ENCODE measurements at places on chromosomes 1 and 21. TPM values are rescaled to one million over a fixed set of nuclear protein-coding genes. Genes with fewer than 3 reads are reported as not detected.

GRCh38 chr1:24503059-24503751 is 569 bp downstream of the RCAN3 start:
- peak overlapping the region; percentile 88 for H3K4me3 ChIP-seq
- no peaks in the 10 kb centered on the region for H3K36me3 ChIP-seq
- no peaks in the 10 kb centered on the region for H3K4me1 ChIP-seq
- H3K27me3 ChIP-seq = no peaks in the 10 kb centered on the region

DNA sequence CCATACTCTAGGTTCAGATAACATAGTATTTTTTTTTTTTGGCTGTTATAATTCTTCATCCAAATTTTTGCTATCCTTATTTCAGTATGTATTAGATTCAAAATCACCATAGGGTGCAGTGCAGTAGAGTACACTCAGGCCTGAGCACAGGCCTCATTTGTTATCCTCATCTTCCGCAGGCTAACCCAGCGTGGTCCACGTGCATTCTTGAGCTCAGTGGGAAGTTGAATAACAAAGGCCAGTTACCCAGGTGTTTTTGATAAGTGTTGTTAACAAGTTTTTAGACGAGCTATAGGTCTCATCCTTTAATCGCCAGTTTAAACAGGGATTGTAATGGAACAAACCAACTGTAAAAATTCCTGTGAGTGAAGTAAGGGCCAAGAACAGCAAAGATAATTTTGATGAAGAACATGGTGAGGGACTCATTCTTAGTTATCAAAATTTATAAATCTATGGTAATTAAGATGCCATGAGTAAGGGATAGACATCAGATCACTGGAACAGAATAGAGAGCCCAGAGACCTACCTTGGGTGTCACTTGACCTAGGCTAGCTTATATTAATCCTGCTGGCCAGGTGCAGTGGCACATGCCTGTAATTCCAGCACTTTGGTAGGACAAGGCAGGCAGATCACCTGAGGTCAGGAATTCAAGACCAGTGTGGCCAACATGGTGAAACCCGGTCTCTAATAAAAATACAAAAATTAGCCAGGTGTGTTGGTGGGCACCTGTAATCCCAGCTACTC is 22.0 kb downstream of the FLVCR1 start:
- no peaks in the 10 kb centered on the region for H3K4me1 ChIP-seq
- no peak for DNase-seq
- H3K27ac ChIP-seq = no peak overlapping the region
- H3K36me3 ChIP-seq = no peaks in the 10 kb centered on the region
- no peak overlapping the region for H3K4me3 ChIP-seq

DNA sequence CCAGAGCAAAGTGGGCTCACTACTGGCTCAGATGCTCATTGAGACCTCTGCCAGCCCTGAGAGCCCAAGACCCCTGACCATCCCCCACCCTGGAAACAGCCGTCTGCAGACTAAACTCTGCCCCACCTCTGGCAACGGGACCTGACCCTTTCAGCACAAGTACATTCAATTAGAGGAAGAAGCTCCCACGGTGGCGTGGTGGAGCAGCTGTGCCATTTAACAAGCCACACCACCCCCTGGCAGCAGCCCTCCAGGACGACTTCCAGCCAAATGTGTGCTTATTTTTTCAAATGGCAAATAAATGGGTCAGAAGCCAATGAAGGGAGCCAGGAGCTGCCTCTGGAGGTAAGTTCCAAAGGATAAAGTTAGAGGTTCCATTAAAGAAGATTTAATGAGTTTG is 226.7 kb downstream of the NPHP4 start:
- H3K4me3 ChIP-seq = no peak overlapping the region
- DNase-seq = no peak
- no peak overlapping the region for H3K27ac ChIP-seq
- H3K36me3 ChIP-seq = no peaks in the 10 kb centered on the region

GRCh38 chr1:229409616-229410369 is 24.1 kb downstream of the ACTA1 start:
- no peaks in the 10 kb centered on the region for H3K36me3 ChIP-seq
- H3K4me3 ChIP-seq = no peak overlapping the region
- H3K27ac ChIP-seq = no peak overlapping the region
- H3K27me3 ChIP-seq = peaks cover 10% of the 10 kb centered on the region
- DNase-seq = no peak
- peaks cover 33% of the 10 kb centered on the region for H3K4me1 ChIP-seq

DNA sequence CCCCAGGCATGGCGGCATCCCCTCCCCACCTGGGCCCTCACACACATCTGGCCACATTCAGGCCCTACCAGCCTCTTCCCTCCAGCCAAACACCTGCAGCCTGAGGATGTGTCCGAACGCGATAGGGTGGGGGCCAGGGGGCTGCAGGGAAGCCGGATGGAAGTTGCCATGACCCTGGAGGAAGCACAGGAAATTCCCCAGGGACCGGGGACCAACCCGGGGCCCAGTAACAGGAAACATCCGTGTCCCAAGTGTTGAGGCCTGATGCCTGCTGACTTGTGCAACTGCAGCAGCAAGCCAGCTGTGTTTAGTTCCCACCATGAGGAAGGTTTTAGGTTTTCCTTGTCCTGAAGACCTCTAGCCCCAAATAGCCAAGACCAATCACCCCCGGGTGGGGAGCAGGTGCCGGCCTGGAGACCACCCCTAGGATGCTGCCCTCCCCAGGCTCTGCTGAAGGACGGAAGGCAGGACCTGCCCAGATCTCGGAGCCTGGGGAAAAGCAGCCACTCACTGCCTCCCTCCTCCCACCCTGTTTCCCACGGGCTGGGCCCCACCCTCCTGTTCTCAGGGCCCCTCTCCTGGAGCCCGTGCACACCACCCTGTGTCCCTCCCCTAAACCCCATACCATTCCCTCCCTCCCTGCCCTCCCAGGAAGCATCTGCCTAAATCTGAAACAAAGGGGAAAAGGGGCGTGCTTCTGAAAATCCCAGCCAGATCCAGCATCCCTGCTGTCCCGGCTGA is 29.8 kb downstream of the MEGF6 start:
- DNase-seq = no peak
- no peaks in the 10 kb centered on the region for H3K36me3 ChIP-seq
- no peaks in the 10 kb centered on the region for H3K4me1 ChIP-seq
- no peak overlapping the region for H3K27ac ChIP-seq

- no peak for DNase-seq
- H3K4me3 ChIP-seq = no peak overlapping the region
- H3K27ac ChIP-seq = no peak overlapping the region
- no peaks in the 10 kb centered on the region for H3K27me3 ChIP-seq
- H3K4me1 ChIP-seq = no peaks in the 10 kb centered on the region
These were observed 301.1 kb upstream of the NRIP1 start for GRCh38 chr21:15365751-15366392.

GRCh38 chr1:178727014-178727895 is 2.2 kb downstream of the RALGPS2 start:
- no peaks in the 10 kb centered on the region for H3K27me3 ChIP-seq
- peak; percentile 37 for DNase-seq
- peak overlapping the region; percentile 99 for H3K4me3 ChIP-seq
- no peaks in the 10 kb centered on the region for H3K36me3 ChIP-seq

- no peak overlapping the region for H3K4me3 ChIP-seq
- DNase-seq = no peak
- H3K36me3 ChIP-seq = no peaks in the 10 kb centered on the region
- H3K27ac ChIP-seq = no peak overlapping the region
- H3K4me1 ChIP-seq = no peaks in the 10 kb centered on the region
These were observed 628.3 kb downstream of the MATN1 start for GRCh38 chr1:30095051-30095450.

- no peak for DNase-seq
- no peaks in the 10 kb centered on the region for H3K4me1 ChIP-seq
- H3K27me3 ChIP-seq = no peaks in the 10 kb centered on the region
- H3K36me3 ChIP-seq = peaks cover 4% of the 10 kb centered on the region
- H3K4me3 ChIP-seq = no peak overlapping the region
These were observed 140.5 kb downstream of the NEK7 start for GRCh38 chr1:198297281-198297680.

- H3K27me3 ChIP-seq = no peaks in the 10 kb centered on the region
- no peak for DNase-seq
- no peaks in the 10 kb centered on the region for H3K4me1 ChIP-seq
- no peaks in the 10 kb centered on the region for H3K36me3 ChIP-seq
- no peak overlapping the region for H3K4me3 ChIP-seq
- H3K27ac ChIP-seq = no peak overlapping the region
These were observed 11.0 kb downstream of the SLC2A5 start for GRCh38 chr1:9058465-9058864.

DNA sequence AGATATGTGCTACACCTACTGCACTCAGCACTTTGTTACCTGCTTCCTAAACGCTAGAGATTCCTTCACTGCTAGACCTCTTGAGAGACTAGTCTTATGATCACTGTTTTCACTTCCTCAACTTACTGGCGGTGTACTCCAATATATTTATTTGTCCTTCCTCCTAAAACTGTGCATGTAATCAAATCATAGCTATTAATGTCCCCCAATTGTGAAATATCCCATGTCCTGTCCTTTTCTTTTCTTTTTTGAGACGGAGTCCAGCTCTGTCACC is 3.4 kb downstream of the SOAT1 start:
- peaks cover 60% of the 10 kb centered on the region for H3K4me1 ChIP-seq
- peak overlapping the region; percentile 73 for H3K27ac ChIP-seq
- H3K36me3 ChIP-seq = no peaks in the 10 kb centered on the region
- H3K27me3 ChIP-seq = no peaks in the 10 kb centered on the region

- H3K27me3 ChIP-seq = no peaks in the 10 kb centered on the region
- H3K4me3 ChIP-seq = no peak overlapping the region
- no peak overlapping the region for H3K27ac ChIP-seq
- H3K36me3 ChIP-seq = no peaks in the 10 kb centered on the region
- DNase-seq = no peak
- H3K4me1 ChIP-seq = no peaks in the 10 kb centered on the region
These were observed 64.8 kb downstream of the FCRL5 start for GRCh38 chr1:157487504-157487903.

DNA sequence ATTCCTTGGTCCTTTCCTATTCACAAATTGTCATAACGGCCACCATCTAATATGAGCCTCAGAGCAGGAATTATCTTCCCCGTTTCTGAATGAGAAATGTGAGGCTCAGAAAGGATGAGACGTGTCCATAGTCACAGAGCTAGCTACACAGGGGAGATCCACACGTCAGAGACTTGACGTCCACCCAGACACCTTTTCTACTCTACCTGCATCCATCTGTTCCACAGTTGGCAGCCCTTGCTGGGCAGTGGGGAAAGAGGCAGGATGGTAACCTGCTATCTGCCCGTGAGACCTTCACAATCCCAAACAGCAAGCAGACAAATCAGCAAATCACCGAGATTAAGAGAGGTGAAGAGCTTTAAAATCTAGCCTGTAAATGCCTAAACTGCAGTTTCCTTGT is 8.4 kb downstream of the RIMS3 start:
- no peaks in the 10 kb centered on the region for H3K27me3 ChIP-seq
- no peaks in the 10 kb centered on the region for H3K4me1 ChIP-seq
- H3K27ac ChIP-seq = no peak overlapping the region

DNA sequence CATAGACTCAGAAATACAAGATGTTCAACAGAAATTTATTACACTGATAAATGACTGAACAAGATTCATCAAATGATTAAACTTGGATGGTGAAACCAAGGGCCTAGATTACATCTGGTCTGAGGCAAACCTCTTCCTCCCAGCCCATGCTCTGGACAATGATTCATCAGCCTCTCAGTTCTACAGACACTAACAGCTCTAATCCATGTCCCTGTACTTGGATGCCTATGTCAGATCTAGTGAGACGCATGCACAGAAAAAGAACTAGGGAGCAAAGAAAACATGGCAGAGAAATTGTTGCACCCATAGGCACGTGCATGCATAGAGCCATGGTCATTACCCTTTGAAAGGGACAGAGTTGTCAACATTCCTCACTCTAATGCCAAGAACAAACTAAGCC is 250.1 kb downstream of the KCNH1 start:
- no peak overlapping the region for H3K27ac ChIP-seq
- no peaks in the 10 kb centered on the region for H3K4me1 ChIP-seq
- no peak overlapping the region for H3K4me3 ChIP-seq
- H3K27me3 ChIP-seq = peaks cover 5% of the 10 kb centered on the region

GRCh38 chr1:204368996-204369726 is 9.4 kb upstream of the PLEKHA6 start:
- H3K4me3 ChIP-seq = no peak overlapping the region
- H3K27ac ChIP-seq = no peak overlapping the region
- no peaks in the 10 kb centered on the region for H3K27me3 ChIP-seq

DNA sequence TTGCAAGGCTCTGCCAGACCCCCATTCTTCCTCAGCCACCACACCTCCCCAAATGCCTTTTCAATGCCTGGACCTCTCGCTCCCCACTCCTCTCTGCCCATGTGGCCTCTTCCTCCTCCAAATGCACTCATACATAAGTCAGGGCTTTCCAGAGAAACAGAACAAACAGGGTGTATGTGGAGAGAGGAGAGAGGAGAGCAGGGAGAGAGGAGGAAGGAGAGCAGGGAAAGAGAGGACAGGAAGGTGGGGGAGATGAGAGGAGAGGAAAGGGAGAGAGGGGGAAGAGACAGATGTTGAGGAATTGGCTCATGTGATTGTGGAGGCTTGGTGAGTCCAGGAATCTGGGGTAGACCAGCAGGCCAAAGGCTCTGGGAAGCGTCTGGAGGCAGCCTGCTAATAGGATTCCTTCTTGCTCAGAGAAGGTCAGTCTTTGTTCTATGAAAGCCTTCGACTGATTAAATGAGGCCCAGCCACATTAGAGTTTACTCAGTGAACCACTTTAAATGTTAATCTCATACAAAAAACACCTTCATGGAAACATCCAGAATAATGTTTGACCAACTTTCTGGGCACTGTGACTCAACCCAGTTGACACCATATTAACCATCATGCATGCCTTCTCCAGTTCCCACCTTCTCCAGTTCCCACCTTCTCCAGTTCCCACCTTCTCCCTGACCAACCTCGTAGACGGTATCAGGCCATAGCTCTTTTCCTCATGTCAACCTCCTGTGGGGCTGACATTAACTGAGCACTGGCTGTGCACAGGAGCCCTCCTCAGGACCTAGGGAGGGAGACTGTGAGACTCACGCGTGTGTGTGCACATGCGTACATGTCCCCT is 11.3 kb upstream of the LGR6 start:
- no peak overlapping the region for H3K27ac ChIP-seq
- no peaks in the 10 kb centered on the region for H3K36me3 ChIP-seq
- DNase-seq = no peak
- H3K4me3 ChIP-seq = no peak overlapping the region
- H3K27me3 ChIP-seq = peaks cover 4% of the 10 kb centered on the region
- H3K4me1 ChIP-seq = peaks cover 3% of the 10 kb centered on the region

FCRL2 gene
- total RNA-seq = not detected

TSACC gene
- 0.85 TPM for total RNA-seq

PAQR6 gene
- total RNA-seq = not detected

PRAMEF6 gene
- total RNA-seq = not detected

CRB1 gene
- 0.92 TPM for total RNA-seq

ANKRD65 gene
- total RNA-seq = 2.6 TPM
